ENCODE measurements at places on chromosomes 5 and 9.

GRCh38 chr5:8196061-8196460 is 327.1 kb downstream of the MTRR start:
- no peak overlapping the region for H3K4me3 ChIP-seq
- H3K4me1 ChIP-seq, result no peaks in the 10 kb centered on the region
- no peaks in the 10 kb centered on the region for H3K27me3 ChIP-seq
- H3K36me3 ChIP-seq, result no peaks in the 10 kb centered on the region

DNA sequence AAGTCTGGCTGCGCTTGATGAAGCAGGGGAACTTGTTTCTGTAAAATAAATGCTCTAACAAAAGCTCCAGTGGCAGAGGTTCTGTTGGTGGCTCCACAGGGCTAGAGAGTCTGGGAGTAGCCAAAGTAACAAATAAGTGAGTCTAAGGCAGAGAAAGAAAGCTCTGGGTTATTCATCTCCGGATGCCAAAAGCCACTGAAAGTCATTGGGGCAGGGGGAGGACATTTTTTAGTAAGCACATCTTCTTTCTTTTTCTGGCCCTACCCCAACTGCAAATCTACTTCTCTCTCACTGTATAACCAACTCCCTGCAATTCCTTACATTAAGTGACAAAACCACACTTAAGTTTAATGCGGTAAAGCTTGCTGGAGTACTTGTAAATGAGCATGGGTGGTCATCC is 141.6 kb downstream of the INSYN2B start:
- H3K4me3 ChIP-seq, result peak overlapping the region; percentile 58
- DNase-seq, result no peak
- peaks cover 53% of the 10 kb centered on the region for H3K36me3 ChIP-seq
- H3K4me1 ChIP-seq, result peaks cover 27% of the 10 kb centered on the region

GRCh38 chr5:137409736-137410135 is 89.4 kb downstream of the SPOCK1 start:
- no peak overlapping the region for H3K27ac ChIP-seq
- H3K36me3 ChIP-seq, result no peaks in the 10 kb centered on the region
- H3K4me3 ChIP-seq, result no peak overlapping the region
- DNase-seq, result no peak
- no peaks in the 10 kb centered on the region for H3K4me1 ChIP-seq
- H3K27me3 ChIP-seq, result no peaks in the 10 kb centered on the region

DNA sequence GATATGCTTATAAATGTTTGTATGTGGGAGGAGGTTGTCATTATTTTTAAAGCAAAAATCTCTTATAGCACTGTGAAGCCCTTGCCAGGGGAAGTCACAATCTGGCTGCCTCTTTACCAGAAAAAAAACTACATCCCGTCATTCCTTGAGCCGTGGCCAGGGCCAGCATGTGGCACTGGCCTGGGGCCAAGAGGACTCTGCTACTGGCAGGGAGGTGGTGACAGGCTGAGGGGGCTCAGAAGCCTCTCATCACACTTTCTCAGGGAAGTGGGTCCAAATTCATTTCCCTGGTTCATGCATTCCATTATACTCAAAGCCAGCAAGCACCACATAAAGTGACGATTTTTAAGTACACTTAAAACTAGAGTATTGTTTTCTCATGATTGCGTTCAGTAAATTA is 457.3 kb downstream of the ZNF608 start:
- H3K27me3 ChIP-seq, result no peaks in the 10 kb centered on the region
- DNase-seq, result no peak
- H3K27ac ChIP-seq, result no peak overlapping the region
- no peaks in the 10 kb centered on the region for H3K36me3 ChIP-seq
- no peak overlapping the region for H3K4me3 ChIP-seq

DNA sequence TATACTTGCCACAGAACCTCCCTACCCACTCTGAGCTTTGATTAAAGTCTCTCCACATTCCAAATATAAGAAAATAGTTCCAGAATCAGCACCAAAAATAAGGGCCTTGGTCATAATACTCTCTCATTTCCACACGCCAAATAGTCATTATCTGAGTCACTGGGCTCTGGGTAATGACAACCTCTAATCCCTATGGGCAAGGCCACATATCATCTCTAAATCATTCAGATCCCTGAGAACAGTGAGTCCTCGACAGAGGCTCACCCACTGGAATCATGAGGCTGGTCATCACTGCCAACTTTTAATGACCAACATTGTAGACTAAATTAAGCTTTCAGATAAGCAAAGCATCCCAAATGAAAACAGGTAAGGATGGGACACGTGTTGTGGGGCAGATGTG is 28.1 kb downstream of the FAM114A2 start:
- H3K27me3 ChIP-seq, result no peaks in the 10 kb centered on the region
- H3K36me3 ChIP-seq, result peaks cover 2% of the 10 kb centered on the region
- no peak for DNase-seq
- H3K4me1 ChIP-seq, result no peaks in the 10 kb centered on the region

- peaks cover 87% of the 10 kb centered on the region for H3K27me3 ChIP-seq
- peaks cover 14% of the 10 kb centered on the region for H3K4me1 ChIP-seq
- peak overlapping the region; percentile 54 for H3K4me3 ChIP-seq
These were observed 3.0 kb downstream of the GDNF start for GRCh38 chr5:37836592-37837413.

DNA sequence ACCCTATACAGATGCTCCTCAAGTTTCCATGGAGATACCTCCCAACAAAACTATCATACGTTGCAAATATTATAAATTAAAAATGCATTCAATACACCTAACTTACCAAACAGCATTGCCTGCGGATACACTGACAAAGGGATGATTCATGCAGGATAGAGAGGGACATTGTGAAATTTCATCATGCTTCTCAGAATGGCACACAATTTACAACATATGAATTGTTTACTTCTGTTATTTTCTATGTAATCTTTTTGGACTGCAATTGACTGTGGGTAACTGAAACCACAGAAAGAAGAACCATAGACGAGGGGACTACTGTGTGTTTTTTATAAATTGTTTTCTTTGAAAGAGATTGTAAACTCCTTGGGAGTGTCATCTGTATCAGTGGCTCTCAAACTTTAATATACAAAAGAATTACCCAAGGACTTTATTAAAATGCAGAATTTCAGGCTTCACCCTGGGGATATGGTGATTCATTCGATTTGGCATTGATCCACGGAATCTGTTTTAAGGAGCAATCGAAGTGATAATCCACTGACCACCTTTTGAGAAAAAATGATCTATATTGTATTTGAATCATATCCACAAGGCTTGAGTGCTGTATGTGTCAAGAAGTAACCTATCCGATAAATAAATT is 146.4 kb downstream of the SGCD start:
- H3K27ac ChIP-seq, result no peak overlapping the region
- no peaks in the 10 kb centered on the region for H3K4me1 ChIP-seq
- no peak for DNase-seq
- no peak overlapping the region for H3K4me3 ChIP-seq
- no peaks in the 10 kb centered on the region for H3K36me3 ChIP-seq

DNA sequence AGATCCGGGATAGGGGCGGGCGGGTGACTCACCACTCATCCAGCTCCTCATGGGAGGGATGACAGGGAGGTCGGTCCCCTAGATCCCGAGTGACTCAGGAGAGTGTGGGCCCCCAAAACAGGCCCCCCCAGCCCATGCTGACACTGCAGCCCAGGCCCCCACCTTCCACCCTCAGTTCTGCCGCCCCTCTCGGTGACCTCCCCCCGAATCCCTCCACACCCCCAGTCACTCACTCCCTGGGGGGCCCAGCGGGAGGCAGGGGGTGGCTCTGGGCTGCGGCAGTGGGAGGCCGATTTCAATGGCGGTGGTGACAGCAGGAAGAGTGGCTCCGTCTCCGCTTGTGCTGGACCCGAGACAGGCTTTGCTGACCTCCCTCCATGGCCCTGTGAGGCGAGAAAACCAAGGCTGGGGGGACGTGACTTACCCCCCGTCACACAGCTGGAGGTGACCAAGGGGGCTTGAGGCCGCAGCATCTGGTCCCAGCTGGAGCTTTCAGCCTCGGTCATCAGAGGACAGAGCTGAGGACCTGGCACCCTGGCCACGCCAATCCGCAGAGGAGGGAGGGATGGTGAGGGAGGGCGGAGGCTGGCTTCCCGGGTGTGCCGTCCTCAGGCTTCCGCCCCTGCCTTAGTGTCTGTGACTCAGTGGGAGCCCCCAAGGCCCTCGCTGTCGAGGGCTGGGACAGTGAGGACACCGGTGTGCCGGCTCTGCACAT is 9.0 kb downstream of the GPSM1 start:
- no peaks in the 10 kb centered on the region for H3K4me1 ChIP-seq
- H3K4me3 ChIP-seq, result no peak overlapping the region
- no peaks in the 10 kb centered on the region for H3K36me3 ChIP-seq

- no peak overlapping the region for H3K4me3 ChIP-seq
- H3K36me3 ChIP-seq, result no peaks in the 10 kb centered on the region
- peaks cover 3% of the 10 kb centered on the region for H3K27me3 ChIP-seq
- H3K4me1 ChIP-seq, result peaks cover 3% of the 10 kb centered on the region
These were observed 351.7 kb downstream of the DIRAS2 start for GRCh38 chr9:90290716-90291485.

DNA sequence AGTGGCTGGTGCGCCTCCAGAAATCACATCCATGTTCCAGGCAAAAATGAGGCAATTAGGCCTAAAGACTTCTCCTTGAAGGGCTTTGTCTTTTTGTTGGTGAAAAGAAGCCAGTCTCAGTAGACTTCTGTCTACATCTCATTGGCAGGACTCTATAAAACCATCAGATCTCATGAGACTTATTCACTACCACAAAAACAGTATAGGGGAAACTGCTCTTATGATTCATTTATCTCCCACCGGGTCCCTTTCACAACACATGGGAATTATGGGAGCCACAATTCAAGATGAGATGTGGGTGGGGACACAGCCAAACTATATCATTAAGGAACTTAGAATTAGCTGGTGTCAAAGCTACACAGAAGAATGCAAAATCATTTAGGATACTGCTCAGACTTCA is 77.7 kb upstream of the SNX2 start:
- DNase-seq, result no peak
- no peaks in the 10 kb centered on the region for H3K4me1 ChIP-seq
- no peaks in the 10 kb centered on the region for H3K36me3 ChIP-seq
- no peaks in the 10 kb centered on the region for H3K27me3 ChIP-seq
- no peak overlapping the region for H3K4me3 ChIP-seq

DNA sequence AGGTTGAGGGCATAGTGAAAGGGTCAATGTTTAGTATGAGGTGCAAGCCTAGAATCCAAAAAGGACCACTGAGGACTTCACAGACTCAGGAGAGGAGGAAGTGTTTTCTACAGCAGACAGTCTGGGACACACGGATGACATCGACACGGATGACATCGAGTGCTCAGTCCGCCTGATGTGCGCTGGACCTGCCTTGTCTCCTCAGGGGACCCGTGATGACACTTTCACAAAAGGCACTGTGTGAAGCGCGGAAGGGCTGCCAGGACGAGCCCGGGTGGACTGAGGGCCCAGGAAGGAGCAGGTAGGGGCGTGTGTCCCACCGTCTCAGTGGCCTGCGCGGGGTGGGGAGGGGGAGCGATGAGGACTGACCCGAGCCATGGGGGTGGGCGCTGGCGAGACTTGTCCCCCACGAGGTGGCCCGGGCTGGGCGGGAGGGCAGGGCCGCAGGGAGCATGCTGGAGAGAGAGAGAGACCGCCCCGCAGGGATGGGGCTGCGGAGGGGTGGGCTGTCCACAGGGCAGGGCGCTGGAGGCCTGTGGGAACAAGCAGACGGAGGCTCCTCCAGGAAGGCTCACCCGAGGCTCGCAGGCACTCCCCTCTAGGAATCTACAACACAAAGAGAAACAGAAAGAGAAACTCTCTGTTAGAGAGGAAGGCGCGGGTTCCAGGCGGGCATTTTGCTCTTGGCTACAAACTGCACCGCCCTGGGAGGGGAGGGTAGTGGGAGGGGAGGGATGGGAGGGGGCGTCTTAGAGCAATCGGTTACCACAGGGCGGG is 54.9 kb downstream of the USP20 start:
- DNase-seq, result peak; percentile 78
- H3K27me3 ChIP-seq, result no peaks in the 10 kb centered on the region
- peaks cover 77% of the 10 kb centered on the region for H3K4me1 ChIP-seq
- H3K4me3 ChIP-seq, result peak overlapping the region; percentile 90
- peaks cover 78% of the 10 kb centered on the region for H3K36me3 ChIP-seq

DNA sequence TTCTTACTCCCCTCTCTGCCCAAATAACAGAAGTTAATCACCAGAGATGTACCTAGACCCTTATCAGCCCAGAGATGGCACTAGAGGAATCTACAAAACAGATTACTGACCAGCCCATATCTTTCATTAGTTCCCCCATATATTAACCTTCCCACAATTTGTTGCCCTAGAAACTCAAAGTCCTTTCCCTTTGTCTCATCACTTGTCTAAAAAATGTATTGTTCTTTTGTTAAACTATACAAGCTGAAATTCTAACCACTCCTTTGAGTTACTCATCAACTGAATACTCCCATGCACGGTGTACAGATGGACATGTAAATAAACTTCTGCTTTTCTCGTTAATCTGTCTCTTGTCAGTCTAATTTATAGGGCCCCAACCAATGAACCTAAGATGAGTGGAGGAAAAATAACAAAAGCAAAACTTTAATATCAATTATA is 130.9 kb downstream of the CCDC192 start:
- no peaks in the 10 kb centered on the region for H3K4me1 ChIP-seq
- no peaks in the 10 kb centered on the region for H3K36me3 ChIP-seq
- H3K27me3 ChIP-seq, result peaks cover 23% of the 10 kb centered on the region
- no peak for DNase-seq
- H3K4me3 ChIP-seq, result no peak overlapping the region
- H3K27ac ChIP-seq, result no peak overlapping the region

DNA sequence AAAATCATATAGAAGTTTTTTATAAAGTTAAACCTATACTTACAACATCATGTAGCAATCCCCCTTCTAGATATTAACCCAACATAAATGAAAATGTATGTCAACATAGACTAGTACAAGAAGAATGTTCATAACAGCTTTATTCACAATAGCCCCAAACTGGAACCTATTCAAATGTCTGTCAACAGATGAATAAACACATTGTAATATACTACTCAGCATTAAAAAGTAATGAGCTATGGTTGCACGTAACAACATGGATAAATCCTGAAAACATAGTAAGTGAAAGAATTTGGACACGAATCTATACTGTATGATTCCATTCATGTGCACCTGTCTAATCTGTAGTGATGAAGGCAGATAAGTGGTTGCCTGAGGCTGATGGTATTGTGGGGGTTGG is 73.9 kb downstream of the CSNK1G3 start:
- H3K4me3 ChIP-seq, result no peak overlapping the region
- no peaks in the 10 kb centered on the region for H3K27me3 ChIP-seq
- H3K4me1 ChIP-seq, result no peaks in the 10 kb centered on the region
- peaks cover 10% of the 10 kb centered on the region for H3K36me3 ChIP-seq
- H3K27ac ChIP-seq, result no peak overlapping the region
- no peak for DNase-seq
